ENCODE measurements at places on chromosomes 3 and 15. TPM values are rescaled to one million over a fixed set of nuclear protein-coding genes. Genes with fewer than 3 reads are reported as not detected.

GRCh38 chr3:147958754-147959153 is 549.6 kb downstream of the ZIC1 start:
- no peak for DNase-seq

Gene MGLL
- total RNA-seq: 18.1 TPM

DNA sequence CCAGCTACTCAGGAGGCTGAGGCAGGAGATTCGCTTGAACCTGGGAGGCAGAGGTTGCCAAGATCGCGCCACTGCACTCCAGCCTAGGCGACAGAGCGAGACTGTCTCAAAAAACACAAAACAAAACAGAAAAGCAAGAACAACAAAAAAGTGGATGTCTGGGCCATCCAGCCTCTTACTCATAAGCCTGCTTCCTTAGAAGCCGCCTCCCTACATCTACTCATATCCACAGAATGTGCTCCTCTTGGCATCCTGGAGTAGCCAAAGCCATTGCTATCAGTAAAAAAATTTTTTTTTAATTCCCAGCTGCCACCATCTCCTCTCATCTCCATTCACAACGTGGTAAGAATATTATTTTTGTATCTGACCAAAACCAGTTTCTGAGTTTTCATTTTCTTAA is 10.8 kb downstream of the ZSCAN2 start:
- DNase-seq: peak; percentile 89

- DNase-seq: no peak
These were observed 26.7 kb upstream of the COL6A6 start for GRCh38 chr3:130490241-130490640.

Gene MLH1
- total RNA-seq: 45.4 TPM

Gene MED12L
- total RNA-seq: 2.2 TPM

Gene NCK1
- 42.4 TPM for total RNA-seq

Gene NR2E3
- total RNA-seq: under 0.01 TPM

DNA sequence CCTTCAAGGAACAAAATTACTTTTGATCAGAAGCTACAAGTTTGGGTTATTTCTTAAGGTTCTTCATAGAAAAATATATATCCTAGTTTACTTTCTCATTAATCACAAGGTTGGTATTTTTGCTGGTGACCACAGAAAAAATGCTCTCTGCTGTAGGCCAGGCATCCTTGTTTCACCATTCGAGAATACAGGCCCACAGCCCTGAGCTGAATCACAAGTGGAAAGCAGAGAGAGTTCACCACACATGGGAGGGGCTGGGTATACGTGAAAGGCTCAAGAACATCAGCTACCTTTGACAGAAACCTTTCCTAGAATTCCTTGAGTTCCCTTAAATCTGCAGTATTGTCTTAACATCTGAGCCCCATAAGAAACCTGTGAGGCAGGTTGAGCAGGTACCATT is 23.2 kb downstream of the CPEB1 start:
- DNase-seq: peak; percentile 64

DNA sequence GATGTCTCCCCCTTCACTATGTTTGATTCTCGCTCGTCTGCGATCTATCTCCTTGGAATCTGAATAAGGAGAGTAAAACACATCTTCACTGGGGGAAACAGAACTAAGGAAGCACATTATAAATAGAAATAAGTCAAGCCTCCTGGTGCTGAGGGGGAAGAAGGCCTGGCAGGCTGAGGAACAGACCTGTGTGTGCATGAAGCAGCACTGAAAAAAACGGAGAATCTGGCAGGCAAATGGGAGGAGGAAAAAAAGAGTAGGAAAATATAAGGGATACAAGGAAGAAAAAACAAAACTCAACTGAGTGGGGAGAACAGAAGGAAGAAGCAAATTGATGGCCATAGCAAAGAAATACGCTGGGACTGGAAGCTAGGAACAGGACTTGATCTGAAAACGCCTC is 25.7 kb downstream of the PARP16 start:
- no peak for DNase-seq
